ENCODE measurements at places on chromosomes 2 and 18.

- DNase-seq, result no peak
Measured at GRCh38 chr2:207766697-207767460, 2.8 kb downstream of the FZD5 start.

- DNase-seq, result no peak
Measured at GRCh38 chr2:122191331-122191730, 435.9 kb downstream of the TSN start.

GRCh38 chr18:46291149-46291548 is 187.0 kb downstream of the HAUS1 start:
- DNase-seq, result no peak

DNA sequence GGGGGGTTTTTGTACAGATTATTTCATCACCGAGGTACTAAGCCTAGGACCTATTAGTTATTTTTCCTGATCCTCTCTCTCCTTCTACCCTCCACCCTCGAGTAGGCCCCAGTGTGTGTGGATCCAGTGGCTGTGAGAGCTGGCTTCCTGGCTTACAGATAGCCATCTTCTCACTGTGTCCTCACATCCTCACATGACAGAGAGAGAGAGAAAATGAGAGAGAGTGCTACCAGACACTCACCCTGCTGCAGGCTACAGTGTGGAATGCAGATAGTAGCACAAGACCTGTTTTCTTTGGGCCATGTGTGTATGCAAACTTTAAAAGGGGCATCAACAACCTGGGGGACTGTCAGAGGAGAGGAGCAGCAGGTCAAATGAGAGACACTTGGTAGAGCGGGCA is 9.5 kb downstream of the KCNK3 start:
- no peak for DNase-seq

Data from NCI-H774 (cell line).